ENCODE measurements at places on chromosomes 4 and X. TPM values are rescaled to one million over a fixed set of nuclear protein-coding genes. Genes with fewer than 3 reads are reported as not detected.

- no peak for DNase-seq
These were observed 731.1 kb upstream of the DIAPH2 start for GRCh38 chrX:95953564-95953963.

- DNase-seq = no peak
These were observed 12.3 kb downstream of the ZNF182 start for GRCh38 chrX:47991263-47992094.

- DNase-seq = no peak
These were observed 18.0 kb downstream of the SPINK2 start for GRCh38 chr4:56803471-56803870.

- no peak for DNase-seq
These were observed 7.4 kb downstream of the ADRA2C start for GRCh38 chr4:3773552-3774001.

DNA sequence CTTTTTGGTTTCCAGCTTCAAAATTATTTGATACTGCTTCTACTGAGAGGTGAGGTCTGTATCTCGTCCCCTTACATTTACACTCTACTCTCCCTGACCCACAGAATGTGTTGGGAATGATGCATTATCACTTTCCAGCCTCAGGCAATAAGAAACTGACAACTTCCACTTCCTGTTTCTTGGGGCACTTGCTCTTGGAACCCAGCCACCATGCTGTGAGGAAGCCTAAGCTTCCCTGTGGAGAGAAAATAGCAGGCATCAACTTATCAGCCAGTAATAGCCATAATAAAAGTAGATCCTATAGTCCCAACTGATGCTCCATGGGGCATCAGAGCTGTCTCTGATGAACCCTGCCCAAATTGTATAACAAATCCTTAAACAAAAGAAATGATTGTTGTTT lies 32.6 kb downstream of the RELL1 start:
- DNase-seq = no peak

GRCh38 chr4:98510757-98511517 lies 147.5 kb downstream of the TSPAN5 start:
- DNase-seq = no peak

DNA sequence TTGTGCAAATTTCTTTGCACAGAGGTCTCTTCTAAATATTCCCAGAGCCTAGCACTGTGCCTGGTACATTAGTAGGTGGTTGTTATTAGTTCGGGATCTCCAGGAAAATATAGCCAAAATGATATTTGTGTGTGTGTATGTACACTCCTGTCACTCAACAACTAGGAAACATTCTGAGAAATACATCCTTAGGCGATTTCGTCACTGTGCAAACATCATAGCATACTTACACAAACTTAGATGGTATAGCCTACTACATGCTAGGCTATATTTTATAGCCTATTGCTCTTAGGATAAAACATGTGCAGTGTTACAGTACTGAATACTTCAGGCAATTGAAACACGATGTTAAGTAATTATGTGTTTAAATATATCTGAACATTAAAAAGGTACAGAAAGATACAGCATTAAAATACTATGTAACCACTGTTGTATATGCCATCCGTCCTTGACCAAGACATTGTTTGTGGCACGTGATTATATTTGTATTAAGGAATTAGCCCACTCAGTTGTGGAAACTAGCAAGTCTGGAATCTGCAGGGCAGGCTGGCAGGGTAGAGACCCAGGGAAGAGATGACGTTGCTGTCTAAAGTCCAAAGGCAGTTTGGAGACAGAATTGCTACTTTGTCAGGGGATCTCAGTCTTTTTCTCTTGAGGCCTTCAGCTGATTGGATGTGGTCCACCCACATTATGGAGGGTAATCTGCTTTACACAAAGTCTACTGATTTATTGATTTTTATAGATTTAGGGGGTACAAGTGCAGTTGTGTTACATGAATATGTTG lies 106.9 kb downstream of the COL4A6 start:
- DNase-seq = no peak

- DNase-seq = no peak
These were observed 12.8 kb upstream of the ABCG2 start for GRCh38 chr4:88171206-88171605.

DNA sequence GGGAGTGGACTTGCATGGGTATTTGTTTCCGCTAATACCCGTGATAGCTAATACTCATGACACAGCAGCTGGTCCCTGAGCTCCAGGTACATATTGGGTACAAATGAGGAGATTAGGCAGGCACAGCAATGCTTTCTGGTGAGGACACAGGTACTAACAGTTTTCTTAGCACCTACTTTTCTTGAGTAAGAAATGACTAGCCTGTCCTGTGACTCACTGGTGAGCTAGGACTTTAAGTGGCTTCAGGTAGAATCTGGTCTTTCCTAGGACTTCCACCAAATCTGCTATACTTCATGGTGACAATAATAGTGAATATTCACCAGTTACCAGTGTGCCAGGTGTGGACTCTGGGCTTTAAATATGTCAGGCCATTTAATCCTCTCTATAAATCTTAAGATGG lies 407.4 kb upstream of the NR3C2 start:
- DNase-seq = no peak

GRCh38 chr4:77911091-77911490 lies 48.5 kb downstream of the MRPL1 start:
- DNase-seq = no peak

DNA sequence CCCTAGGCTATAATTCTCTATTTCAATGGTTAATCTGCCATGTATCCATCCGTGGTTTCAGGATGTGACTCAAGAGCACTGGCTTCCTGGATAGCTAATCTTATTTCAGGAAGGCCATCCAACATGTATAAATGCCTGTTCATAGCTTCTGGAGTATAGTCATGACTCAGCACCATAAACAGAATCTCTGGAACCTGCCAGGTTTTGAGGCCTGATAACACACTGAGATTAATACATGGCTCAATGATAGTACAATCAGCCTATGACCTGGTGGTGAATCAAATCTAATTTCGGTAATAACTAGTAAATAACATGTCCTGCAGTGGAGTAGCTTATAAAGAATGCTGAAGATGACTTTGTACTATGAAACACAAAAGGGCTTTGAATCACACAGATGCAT lies 5.7 kb upstream of the IL13RA2 start:
- DNase-seq = no peak

- DNase-seq = no peak
These were observed 198.7 kb downstream of the ENOX2 start for GRCh38 chrX:130704053-130705038.

GRCh38 chr4:153447175-153447905 lies 18.8 kb upstream of the TMEM131L start:
- no peak for DNase-seq

GRCh38 chrX:1419545-1420355 lies 27.8 kb upstream of the SLC25A6 start:
- no peak for DNase-seq

DNA sequence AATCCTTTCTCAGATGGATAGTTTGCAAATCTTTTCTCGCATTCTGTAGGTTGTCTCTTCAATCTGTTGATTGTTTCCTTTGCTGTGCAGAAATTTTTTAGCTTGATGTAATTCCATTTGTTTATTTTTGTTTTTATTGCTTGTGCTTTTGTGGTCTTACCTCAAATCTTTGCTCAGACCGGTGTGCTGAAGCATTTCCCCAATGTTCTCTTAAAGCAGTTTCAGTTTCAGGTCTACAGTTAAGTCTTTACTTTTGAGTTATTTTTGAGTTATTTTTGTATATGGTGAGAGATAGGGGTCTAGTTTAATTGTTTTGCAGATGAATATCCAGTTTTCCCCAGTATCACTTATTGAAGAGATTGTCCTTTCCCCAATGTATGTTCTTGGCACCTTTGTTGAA lies 18.2 kb upstream of the SLC25A14 start:
- no peak for DNase-seq

DNA sequence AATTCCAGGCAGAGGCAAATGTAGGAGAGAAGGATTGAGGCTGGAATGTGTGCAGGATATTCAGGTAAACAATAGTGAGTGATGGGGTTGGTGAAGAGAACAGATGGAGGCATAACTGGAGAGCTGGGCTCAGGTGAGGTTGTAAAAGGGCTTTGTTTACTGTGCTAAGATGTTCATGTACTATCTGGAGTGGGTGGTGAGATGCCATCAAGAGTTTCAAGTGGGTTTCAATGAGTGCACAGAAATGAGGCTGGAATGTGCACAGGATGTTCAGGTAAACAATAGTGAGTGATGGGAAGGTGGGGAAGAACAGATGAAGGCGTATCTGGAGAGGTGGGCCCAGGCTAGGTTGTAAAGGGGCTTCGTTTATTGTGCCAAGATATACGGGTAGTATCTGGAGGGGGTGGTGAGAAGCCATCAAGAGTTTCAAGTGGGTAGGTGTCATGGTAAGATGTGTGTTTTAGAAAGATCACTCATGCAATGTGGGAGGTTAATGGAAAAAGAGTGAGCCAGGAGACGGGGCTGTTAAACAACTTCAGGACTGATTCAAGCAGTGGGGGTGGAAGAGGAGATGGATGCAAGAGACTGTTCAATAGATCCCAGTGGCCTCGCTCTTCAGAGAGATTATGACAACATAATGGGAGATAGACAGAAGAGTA lies 25.4 kb upstream of the NMU start:
- DNase-seq = no peak

DNA sequence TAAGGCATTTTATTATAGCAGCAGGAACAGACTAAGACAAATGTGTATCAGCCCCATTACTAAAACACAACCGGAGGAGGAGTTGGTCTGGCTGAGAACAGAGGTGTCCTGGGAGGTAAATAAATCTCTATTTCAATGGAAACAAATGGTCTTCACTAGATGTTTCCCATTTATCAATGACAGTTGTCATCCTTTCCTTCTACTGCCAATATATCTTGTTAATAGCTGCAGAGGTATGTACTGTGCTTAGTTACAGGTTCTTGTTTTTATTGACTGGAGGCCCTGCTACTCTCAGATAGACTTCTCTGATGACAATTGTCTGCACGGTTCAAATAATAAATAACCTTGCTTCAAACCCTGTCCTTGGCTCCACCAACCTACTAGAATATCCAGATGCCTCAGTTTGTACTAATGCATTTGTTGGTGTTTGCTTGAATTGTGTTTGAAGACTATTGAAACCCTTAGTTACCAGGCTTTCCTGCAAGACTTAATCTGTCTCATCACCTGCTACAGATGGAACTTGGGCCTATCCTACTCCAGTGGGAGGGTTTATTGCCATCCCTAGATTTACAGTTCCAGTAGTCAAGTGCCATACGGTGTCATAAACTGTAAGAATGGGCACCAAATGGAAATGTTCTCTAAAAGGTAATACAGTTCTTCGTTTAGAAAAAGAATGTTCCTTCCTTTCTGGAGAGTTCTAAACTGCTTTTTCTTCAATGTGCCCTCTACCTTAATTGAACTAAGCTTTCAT lies 29.8 kb upstream of the HPGDS start:
- no peak for DNase-seq

DNA sequence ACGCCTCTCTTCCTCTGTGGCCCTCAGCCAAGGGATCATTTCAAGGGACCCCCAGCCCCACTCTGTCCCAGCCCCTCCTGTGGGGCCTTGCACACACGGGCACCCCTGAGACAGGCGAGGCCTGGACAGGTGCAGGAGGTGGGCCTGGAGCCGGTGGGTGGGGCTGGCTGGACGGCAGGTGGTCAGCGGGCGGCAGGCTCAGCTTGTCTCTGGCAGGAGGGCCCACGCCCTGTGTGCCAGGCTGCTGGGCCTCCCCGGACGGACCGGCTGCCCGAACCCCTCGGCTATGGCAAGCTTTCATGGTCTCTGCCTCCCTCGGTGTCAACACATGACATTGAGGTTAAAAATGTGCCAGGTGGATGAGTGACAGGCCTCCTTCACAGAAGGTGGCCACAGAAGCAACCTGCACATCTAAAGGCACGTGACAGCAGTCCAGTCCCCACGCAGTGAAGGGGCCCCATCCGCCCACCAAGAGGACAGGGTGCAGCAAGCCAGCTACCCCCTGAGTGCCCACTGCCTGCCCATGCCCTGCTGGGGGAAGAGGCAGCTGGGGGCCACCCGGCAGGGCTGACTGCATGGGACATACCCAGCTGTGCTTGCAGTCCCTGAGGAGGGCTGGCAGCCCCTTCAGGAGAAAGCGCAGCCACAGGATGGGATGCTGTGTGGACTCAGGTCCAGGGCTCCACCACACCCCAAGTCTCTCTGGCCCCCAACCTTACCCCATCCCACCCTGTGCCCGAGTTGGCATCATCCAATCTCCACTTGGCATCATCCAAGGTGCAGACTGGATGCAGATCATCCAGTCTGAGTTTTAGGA lies 109.3 kb downstream of the FAM53A start:
- no peak for DNase-seq

GRCh38 chrX:14344172-14344940 lies 185.0 kb upstream of the GLRA2 start:
- no peak for DNase-seq

DNA sequence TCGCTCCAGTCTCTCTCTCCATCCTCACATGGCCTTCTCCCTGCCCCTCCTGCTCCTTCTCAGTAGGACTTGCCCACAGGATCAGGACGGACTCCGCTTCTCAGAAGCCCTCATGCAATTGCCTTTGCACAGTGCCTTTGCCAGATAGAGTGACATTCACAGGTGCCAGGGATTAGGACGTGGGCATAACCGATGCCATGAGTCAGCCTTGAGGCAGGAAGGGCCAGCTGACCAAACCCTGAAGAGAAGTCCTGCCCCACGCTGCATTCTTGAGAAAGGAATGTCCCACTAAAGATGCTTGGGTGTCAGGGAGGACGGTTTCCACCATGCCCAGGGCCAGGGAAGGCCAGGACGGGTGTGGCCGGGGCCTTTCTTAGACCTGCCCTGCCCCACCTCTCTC lies 6.6 kb upstream of the GRPEL1 start:
- no peak for DNase-seq

GRCh38 chr4:143257356-143257755 lies 72.6 kb downstream of the USP38 start:
- no peak for DNase-seq

Gene FDCSP
- not detected for total RNA-seq

Gene SHOX
- total RNA-seq = 0.16 TPM

Gene SSX5
- not detected for total RNA-seq

Gene SLC39A8
- 11.1 TPM for total RNA-seq

Gene CXCL11
- not detected for total RNA-seq

Gene ADH6
- total RNA-seq = not detected

Gene KLHL8
- total RNA-seq = 18.6 TPM

Gene GYPA
- total RNA-seq = not detected

Measured in neural crest cell (in vitro differentiated cells).